Peyer's patch (tissue), 4 donors: ENCODE measurements at places on chromosomes 7 and 10. TPM values are rescaled to one million over a fixed set of nuclear protein-coding genes. Genes with fewer than 3 reads are reported as not detected.

TAS2R41 gene
- total RNA-seq, result not detected

GRM3 gene
- total RNA-seq, result not detected

ECHDC3 gene
- 8.9 TPM for total RNA-seq

NEUROD6 gene
- not detected for total RNA-seq

FAM221A gene
- total RNA-seq, result 12.3 TPM
